Immature natural killer cell (primary cell): ENCODE measurements at places on chromosomes 2 and 18.

DNA sequence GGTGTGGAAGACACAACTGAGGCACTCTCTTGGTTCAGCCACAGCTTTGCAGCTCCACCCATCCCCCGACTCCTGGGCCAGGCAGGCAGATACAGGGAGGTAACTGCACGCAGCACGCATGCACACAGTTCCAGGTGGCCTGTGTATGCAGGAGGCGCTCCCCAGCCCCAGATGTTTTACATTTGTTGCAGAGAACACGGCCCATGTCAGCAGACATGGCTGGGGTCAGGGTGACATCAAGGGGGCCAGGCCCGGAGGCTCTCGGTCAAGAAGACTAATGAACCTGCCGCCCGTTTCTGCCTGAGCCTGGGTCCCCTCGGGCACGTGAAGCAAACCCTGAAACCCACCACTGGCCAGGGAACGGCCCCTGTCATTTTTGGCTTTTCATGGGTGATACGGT is 57.3 kb downstream of the TWIST2 start:
- DNase-seq: no peak

DNA sequence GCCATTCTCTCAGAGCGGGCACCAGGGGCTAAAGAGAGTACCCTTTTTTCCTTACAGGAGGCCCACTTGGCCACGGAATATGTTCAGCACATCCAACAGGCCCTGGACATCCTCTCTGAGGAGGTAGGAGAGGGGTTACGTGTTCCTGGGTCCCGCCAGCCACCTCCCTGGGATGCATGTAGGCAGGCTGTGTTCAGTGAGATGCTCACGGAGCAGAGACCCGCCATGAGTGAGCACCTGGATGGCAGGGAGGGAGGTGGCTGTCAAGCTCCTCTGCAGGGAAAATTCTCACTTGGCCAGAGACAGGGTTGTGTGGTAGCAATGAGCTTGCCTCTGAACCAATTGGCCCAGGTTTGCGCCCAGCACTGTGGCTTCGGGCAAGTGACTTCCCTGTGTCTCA is 123.1 kb upstream of the PPP1CB start:
- no peak for DNase-seq

- no peak for DNase-seq
Measured at GRCh38 chr18:74623047-74623816, 25.6 kb downstream of the ZNF407 start.

GRCh38 chr18:75054046-75054445 is 154.9 kb downstream of the PTGR3 start:
- no peak for DNase-seq

GRCh38 chr2:44479127-44479887 is 117.6 kb downstream of the CAMKMT start:
- DNase-seq: peak; percentile 48

DNA sequence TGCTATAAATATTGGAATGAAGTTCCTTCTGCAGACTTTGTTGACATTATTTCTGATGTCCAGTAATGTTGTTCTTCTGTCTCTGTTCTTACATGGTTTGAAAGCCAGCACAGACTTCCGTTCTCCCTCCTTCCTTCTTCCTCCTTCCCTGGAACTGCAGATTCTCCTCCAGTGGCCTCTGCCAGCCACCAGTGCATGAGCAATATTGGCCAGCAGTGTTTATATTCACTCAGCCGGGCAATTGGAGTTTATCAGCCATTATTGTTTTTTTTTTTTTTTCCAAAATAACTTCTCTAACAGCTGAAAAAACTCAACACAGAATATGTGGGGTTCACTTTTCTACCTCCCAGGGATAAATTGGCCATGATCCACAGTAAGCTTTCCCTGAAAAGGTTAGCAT is 86.8 kb downstream of the ADCYAP1 start:
- DNase-seq: no peak

GRCh38 chr2:125559186-125559585 is 1096.8 kb upstream of the GYPC start:
- no peak for DNase-seq

DNA sequence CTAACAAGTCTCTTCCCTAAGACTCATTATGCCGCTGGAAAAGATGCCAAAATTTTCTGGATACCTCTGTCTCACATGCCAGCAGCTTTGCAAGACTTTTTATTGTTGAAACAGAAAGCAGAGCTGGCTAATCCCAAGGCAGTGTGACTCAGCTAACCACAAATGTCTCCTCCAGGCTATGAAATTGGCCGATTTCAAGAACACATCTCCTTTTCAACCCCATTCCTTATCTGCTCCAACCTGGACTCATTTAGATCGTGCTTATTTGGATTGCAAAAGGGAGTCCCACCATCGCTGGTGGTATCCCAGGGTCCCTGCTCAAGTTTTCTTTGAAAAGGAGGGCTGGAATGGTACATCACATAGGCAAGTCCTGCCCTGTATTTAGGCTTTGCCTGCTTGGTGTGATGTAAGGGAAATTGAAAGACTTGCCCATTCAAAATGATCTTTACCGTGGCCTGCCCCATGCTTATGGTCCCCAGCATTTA is 26.3 kb downstream of the DHRS9 start:
- DNase-seq: no peak

GRCh38 chr2:12083081-12083581 is 336.7 kb downstream of the LPIN1 start:
- no peak for DNase-seq

DNA sequence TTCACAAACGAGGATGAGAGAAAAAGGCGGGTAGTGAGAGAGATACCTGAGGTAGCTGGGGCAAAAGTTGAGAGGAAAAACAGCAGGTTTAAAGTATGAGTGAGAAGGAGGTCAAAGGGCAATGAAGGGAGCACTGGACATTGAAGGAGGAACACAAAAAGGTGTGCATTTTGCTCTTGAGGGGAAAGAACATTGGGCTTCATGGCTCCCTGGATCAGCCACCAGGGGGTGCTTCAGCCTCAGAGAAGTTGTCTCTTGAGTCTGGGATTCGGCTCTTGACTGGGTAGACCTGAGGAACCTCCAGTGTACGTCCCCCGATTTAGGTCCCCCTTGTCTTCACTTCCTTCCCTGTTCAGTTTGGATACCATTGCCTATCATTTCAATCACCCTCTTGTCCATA is 128.5 kb downstream of the RAPGEF4 start:
- DNase-seq: no peak

DNA sequence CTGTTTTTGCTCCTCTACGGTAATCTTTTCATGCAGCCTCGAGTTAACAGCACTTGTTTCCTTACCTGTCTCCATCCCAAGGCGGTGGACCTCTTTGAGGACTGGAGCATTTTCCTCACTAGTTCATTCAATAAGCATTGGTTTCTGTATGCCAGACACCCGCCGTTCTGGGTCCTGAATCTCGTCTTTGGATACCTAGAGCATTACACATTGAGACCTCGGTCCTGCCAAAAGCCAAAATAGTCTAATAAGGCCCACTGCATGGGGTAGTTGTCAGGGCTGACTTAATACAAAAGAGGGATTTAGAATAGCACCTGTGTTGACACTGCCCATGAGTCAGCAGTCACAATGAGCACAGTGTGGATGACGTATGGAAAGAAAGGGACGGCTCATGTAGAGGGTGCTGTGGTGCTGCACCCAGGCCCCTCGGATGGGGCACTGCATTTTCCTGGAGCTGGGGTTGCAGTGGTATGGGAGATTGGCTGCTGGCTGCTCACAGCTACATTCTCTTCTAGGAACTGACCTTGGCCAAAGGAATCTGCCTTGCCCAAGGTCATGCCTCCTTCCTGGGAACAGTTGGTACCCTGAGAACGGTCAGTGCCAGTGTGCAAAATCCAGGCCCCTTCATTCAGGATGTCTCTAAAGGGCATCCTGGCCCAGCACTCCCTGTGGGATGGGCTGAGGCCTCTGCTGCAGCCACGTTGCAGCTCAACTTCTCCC is 126.9 kb upstream of the NCK2 start:
- no peak for DNase-seq

- no peak for DNase-seq
Measured at GRCh38 chr2:15720561-15721307, 129.1 kb downstream of the DDX1 start.

GRCh38 chr18:44437603-44438002 is 243.1 kb upstream of the SETBP1 start:
- DNase-seq: no peak

DNA sequence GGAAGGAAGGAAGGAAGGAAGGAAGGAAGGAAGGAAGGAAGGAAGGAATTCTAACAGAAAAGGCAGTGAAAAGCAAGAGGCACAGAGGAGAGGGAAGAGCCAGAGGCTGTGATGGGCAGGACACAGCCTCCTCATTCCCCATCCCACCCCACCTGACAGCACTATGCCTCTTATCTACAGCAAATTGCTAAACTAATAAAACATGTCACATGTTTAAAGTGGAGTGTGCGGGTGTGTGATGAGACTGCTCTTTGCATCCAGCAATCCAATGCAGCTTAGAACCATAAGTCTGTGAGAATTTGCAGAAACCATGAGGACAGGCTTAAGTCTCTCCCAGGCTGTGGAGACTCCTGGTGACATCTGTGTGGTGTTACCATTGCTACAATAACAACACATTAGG is 108.4 kb upstream of the ALK start:
- no peak for DNase-seq

- no peak for DNase-seq
Measured at GRCh38 chr2:168671932-168672331, 130.5 kb upstream of the NOSTRIN start.

DNA sequence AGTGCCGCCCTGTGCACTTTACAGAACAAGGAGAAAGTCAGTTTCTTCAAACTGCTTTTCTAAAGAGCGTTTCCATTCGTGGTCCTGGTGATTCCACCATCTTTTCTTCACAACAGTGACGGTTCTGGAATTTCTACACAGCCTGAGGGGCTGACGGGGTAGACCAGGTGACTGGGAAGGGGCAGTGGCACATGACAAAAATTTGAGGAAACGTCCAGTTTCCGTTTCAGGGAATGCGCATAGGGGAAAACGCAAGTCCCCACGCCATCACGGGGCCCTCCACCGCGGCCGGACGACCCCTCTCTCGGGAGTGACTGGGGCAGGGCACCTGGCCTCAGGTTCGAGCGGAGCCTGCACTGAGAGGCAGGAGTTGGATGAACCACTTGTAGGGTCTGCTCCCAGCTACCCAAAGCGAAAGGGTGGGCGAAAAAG is 980 bp upstream of the SPTBN1 start:
- no peak for DNase-seq

- no peak for DNase-seq
Measured at GRCh38 chr2:147636886-147637285, 207.9 kb upstream of the ACVR2A start.

DNA sequence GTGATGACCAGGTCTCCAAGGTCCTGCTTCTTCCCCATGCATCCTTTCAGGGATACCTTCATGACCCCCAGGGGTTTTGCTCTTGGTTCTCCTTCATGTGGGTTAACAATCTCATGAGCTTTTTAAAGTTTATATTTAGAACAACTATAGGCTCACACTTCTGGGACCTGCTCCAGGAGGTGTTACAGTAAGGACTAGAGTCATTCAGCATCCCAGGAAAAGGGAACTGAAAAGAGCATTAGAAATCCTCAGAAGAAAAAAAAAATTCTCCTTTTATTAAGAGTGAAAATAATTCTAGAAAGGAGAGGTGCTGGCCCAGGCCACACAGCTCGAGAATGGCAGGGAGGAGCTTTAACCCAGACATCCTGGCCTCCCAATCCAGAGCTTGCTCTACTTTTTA is 66.5 kb downstream of the SETBP1 start:
- no peak for DNase-seq

GRCh38 chr2:209463226-209463625 is 39.4 kb downstream of the MAP2 start:
- no peak for DNase-seq

DNA sequence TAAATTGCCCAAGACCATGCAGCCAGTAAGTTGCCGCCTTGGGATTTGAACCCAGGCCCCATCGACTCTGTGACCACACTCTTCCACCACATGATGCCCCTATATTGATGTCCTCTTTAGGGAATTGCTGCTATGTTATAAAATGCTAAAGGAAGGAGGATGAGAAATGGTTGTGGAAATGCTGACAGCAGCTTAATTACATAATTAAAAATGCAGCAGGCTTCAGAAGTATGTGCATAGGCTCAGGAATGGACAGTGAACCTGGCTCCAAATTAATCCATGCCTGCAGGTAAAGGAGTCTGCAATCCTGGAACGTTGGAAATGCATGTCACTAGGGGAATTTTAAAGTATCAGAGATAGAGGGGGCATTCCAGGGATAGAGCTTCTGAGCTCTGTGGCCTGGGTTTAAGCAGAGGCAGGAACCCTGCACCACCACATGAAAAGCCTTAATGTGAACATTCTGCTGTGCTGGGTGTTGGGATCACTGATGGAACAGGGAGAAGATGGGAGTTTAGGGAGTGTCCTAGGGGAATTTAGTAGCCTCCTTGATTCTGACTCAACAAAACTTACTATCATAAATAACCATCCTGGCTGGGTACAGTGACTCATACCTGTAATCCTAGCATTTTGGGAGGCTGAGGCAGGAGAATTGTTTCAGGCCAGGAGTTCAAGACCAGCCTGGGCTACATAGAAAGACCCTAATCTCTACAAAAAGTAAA is 76.1 kb upstream of the CCDC85A start:
- no peak for DNase-seq

GRCh38 chr18:23945416-23946079 is 69.0 kb upstream of the TTC39C start:
- DNase-seq: no peak

DNA sequence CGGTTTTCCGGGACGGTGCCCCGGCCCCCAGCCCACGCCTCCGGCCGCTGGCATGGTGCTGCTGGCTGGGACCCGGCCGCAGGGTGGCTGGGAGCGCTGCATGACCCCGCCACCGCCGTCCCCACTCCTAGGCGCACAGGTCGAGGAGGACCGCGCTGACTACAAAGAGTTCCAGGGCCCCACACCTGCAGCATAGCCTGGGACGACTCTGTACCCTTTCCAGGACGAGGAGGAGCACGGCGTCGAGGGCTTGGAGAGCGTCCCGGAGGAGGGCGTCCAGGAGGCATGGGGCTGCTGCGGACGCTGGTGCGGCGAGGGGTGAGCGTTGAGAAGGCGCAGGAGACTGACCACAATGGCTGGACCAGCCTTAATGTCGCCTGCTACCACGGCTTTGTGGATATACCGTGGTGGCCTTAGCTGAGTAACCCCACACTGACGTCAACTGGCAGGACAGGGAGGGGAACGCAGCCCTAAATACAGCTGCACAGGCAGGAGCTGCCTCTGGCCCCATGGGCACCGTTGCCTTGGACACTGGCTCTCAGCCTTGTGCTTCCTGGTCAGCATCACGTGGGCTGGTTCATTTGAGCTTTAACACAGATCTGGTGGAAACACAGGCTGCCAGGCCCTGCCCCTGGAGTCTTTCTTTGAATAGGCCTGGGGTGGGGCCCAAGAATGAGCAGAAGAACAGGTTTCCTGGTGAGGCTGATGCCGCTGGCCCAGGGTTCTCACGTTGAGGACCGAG is 40.9 kb upstream of the TRIM43B start:
- DNase-seq: no peak

GRCh38 chr2:46552079-46552478 is 72.7 kb downstream of the TMEM247 start:
- DNase-seq: no peak

GRCh38 chr2:161163440-161163839 is 3.2 kb downstream of the TANK start:
- no peak for DNase-seq

- DNase-seq: no peak
Measured at GRCh38 chr2:72605836-72606442, 219.9 kb downstream of the EXOC6B start.
